ENCODE measurements at places on chromosomes 12 and 14.

DNA sequence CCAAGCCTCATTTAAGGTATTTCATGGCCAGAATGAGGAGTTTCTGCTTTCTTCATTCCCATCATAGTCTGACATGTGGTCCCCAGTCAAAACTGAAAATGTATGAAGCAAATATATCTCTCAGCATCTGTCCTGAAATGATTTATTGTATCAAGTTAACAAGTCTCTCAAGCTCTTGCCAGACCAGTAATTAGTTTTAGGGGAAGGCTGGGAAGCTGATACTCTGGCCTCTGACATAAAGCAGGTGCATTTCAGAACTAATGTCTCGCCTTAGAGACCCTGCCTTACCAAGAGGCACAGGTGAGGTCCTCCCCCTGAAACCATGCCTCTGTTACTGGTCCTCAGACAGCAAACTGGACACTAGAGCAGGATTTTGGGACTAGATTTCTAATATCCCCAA is 266.5 kb downstream of the SLC15A4 start:
- no peak for DNase-seq

DNA sequence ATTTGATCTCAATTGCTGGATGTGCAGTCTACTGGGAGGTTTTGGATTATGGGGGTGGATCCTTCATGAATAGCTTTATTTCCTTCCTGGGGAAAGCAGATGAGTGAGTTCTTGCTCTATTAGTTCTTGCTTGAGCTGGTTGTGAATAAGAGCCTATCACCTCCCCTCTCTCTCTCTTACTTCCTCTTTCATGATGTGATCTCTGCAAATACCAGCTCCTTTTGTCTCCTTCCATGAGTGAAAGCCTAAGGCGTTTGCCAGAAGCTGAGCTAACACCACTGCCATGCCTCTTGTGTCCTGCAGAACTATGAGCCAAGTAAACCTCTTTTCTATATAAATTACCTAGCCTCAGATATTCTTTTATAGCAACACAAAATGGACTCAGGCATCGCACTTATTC is 302.7 kb downstream of the CCER1 start:
- no peak for DNase-seq

DNA sequence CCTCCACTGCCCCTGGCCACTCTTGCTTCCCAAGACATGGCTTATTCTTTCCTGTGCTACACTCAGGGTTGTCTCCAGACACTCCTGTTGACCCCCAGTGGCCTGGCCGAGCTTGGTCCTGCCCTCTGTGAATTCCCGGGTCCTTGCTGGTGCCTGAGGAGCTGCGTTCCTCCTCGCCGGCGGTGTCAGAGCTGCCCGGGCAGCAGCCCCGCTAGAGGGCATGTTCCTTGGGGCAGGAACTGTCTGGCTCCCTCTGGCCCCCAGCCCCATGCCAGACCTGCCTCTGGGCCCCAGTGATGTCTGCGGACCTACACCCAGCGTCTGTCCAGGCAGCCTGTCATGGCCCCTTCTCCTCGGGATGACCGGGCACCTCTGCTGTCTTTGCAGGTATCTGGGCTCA is 68.4 kb downstream of the AACS start:
- no peak for DNase-seq

DNA sequence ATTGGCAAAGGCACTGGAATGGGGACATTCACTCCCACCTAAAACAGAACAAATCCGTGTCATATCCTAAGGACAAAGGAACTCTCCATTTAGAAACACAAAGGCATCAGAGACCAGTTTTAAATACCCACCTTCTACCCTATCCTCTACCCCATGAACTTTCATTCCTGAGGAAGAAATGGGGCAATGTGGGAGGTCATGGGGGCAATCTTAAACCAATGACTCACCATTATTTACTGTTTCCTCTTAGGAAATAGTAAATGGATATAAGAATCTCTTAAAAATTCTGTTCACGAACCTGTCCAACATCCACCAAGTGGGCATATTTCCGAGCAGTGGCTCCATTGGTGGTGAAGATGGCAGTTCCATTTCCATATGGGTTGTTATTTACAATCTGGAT is 19.4 kb downstream of the ALDH6A1 start:
- no peak for DNase-seq

- DNase-seq = no peak
These were observed 52.6 kb downstream of the GALC start for GRCh38 chr14:87940382-87940781.

GRCh38 chr12:99658671-99659349 is 11.3 kb downstream of the GARIN6 start:
- no peak for DNase-seq

DNA sequence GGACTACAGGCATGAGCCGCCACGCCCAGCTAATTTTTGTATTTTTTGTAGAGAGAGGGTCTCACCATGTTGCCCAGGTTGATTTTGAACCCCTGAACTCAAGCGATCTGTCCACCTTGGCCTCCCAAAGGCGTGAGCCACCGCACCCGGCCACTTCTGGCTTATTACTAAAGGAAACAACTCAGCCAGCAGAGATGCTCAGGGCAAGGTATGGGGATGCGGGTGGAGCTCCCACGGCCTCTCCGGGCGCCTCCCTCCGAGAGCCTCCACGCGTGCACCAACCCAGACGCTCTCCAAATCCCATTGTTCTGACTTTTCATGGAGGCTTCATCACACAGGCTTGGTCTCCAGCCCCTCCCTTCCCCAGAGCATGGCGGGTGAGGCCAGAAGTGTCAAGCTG is 6.1 kb upstream of the GPR132 start:
- DNase-seq = no peak

GRCh38 chr12:132006056-132006680 is 56.4 kb downstream of the EP400 start:
- DNase-seq = no peak

GRCh38 chr12:69240631-69240995 is 1.2 kb downstream of the CPSF6 start:
- DNase-seq = no peak

DNA sequence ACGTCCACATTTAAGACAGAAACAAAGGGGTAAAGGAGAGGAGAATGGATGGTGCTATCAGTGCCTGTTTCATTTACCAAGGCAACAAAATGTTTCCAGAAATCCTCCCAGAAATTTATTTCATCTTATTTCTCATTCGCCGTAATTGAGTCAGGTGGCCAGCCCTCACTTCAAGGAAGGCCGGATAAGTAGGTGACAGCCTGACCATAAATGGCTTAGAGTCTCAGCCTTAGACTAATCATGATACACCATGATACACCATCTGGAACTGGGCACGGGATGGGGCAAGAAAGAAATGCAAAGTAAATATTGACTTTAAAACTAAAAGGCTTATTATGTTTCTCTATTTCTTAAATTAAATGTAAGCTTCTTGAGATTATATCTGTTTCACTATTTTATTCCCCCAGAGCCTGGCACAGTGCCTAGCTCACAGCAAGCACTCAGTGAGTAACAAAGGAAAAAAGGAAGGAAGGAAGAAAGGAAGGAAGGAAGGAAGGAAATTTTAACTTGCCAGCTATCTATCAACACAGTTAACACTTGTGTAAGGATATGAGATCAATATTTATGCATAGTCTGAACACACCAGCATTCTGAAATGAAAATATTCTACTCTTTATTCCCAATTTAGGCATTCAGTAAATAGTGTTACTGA is 106.1 kb upstream of the FSCB start:
- no peak for DNase-seq

DNA sequence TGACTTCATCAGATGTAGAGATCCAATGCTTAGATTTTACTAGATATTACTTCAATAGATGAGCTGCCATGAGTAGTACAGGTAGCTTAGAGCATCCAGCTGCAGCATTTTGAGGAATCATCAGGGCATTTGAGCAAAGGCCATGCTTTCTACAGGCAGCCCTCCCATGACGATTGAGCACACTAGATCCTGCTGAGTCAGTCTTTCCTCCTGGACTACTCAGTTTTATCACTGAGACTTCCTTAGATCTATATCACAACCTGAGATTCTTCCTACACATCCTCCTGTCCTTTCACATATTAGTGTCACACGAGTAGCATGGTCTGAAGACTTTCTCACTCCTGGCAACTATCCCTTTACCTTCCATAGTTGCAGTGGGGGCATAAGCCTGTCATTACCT is 1401.8 kb downstream of the FSCB start:
- DNase-seq = no peak

- DNase-seq = no peak
These were observed 13.3 kb downstream of the PCNX1 start for GRCh38 chr14:70920608-70921007.

DNA sequence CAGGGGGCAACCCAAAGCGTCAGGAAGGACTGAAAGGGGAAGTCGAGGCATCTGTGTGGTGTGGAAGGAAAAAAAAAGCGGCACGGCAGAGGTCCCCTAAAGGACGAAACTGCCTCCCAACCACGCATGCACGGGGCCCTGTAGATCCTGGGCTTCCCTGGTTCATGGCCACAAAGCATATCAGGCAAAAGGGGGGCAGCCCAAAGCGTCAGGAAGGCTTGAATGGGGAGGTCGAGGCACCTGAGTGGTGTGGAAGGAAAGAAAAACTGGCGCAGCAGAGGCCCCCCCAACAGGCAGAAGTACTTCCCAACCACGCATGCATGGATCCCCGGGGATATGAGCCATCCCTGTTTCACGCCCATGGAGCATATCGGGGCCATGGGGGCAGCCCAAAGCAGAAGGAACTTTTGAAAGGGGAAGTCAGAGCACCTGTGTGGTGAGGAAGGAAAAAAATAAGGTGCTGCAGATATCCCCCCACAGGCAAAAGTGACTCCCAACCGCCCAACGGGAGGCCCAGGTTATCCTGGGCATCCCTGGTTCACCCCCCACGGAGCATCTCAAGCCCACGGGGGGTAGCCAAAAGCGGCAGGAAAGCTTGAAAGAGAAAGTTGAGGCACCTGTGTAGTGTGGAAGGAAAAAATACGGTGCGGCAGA is 581.2 kb downstream of the ALG10 start:
- DNase-seq = no peak

- no peak for DNase-seq
These were observed 1.3 kb downstream of the GAPDH start for GRCh38 chr12:6535697-6535946.

GRCh38 chr12:981961-982360 is 9.1 kb upstream of the ERC1 start:
- DNase-seq = no peak

DNA sequence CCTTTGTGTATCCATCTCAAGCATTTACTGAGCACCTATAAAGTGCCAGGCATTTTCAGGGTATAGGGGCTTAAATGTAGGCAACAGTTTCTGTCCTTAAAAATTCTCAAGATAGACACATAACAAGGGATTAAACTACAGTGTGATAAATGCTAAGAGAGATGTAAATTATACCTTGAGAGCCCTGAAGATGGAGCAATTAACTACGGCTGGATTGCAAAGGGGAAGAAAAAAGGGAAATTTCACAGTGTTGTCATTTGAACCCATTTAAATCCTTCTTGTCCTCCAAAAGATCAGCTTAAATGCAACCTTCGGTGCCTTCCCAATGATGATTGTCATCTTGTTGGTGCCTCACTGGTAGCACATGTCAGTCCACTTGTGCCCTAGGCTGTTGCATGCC is 11.5 kb upstream of the IL26 start:
- DNase-seq = no peak

DNA sequence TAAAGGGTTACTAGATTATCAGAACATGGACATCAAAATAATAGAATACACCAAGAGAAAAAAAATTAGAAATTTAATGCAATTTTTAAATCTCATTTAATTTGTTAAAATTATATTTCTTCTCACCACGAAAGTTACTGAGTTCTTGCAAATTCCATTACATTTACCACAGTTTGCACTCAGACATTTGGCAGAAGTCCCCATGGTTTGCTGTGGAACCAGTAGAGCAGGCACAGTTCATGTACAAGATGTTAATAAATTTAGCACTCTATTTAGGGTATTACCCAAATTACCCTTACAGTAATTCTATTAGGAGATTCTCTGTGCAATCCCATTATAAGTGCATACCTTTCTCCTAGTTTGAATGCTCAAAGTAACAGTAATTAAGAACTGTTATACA is 9.7 kb downstream of the SCN8A start:
- no peak for DNase-seq

GRCh38 chr12:124053851-124054250 is 80.8 kb downstream of the ZNF664 start:
- DNase-seq = no peak

GRCh38 chr14:77883847-77884238 is 83.9 kb downstream of the ADCK1 start:
- DNase-seq = no peak

DNA sequence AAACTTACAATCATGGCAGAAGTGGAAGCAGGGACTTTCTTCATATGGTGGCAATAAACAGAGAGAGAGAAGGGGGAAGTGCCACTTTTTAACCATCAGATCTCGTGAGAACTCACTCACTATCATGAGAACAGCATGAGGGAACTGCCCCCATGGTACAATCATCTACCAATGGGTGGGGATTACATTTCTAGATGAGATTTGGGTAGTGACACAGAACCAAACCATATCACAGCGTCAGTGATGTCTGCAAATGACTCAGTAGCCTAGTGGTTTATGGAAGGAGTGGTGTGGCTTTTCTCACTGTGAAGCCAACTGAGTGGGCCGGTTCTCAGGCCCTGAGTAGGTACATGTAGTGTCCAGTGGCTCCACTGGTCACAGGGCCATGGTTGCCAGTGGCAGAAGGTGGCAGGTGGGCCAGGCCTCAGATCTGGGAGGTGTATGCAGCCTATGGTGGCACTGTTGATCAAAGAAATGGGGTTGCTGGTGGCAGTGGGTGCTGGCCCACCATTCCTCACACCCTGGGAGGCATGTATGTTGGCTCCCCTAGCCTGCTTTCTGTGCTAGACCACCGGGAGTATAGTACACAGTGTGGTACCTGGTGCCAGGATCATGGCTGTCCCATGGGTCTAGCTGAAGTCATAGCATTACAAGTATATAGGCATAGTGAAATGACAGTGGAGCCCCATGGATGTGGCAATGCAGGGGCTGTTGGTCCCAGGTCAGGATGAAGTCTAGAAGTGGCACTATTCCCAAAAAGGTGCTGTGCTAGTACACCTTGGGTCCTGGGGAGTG is 191.9 kb downstream of the NUBPL start:
- DNase-seq = no peak

GRCh38 chr12:20443255-20443654 is 74.9 kb downstream of the PDE3A start:
- DNase-seq = no peak

GRCh38 chr14:38389681-38390080 is 133.8 kb upstream of the CLEC14A start:
- no peak for DNase-seq

Data from cerebellar nuclear complex (tissue), 1 donor.